ENCODE measurements at places on chromosomes 5 and 9.

- no peak for DNase-seq
These were observed 100.4 kb downstream of the LURAP1L start for GRCh38 chr9:12875191-12875590.

GRCh38 chr9:133496861-133497842 is 18.3 kb upstream of the SLC2A6 start:
- no peak for DNase-seq

DNA sequence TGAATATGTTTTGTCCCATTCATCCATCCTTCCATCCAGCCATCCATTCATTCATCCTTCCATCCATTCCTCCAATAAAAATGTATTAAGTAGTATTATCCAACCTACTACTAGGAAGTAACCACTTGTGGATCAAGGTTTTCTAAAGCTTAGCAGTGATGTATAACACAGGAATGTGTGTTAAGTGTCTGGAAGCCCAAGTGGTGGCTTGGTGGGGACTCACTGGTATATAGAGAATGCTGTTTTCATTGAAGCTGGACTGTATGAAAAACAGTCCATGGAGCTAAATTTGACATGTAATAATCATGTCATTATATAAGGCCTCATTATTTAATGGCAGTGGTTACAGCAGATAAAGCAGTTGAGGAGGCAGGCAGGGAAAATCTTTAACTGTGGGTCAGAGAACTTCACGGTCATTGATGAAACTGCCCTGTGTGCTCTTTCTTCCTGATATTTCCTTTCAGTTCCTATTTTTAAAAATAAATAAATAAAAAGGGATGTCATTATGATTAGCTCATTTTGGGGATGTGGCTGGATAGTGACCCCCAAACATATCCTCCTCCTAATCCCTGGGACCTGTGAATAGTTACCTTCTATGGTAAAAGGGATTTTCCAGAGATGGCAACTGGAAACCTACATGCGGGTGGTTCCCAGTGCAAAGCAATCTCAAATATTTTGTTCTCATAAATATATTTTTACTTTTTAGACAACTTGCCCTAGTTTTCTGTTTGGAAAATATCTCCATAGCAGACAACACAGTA is 82.3 kb downstream of the DAPK1 start:
- DNase-seq, result no peak

DNA sequence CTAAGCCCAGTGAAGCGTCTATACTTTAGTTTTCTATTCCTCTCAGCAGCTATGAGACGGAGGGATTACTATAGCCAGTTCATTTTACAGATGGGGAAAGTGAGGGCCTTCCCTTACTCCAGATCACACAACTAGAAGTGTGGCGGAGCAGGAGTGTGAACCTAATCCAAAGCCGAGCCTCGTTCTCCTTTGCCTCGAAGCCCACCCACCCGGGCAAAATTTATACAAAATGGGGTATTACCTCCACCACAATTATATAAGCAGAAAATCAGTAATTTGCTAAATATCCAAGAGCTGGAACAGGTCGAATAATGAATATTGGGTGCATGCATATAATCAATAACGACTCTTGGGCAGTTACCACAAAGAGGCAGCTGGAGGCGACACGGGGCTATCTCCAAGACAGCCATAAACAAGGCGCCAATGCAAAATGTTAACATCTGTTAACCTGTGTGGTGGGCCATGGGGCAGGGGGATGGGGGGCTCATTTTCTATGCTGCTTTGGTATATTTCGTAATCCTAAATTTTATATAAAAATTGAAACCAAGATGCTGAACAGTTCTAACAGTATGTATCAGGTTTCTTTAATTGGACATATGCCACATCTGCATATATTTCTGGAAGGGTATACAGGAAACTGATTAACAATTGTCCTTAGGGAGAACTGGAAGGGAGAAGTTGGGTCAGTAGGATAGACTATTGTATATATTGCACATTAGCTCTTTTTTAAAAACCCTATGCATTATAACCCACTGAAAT is 1.2 kb upstream of the RNF44 start:
- DNase-seq, result no peak

- DNase-seq, result no peak
These were observed 47.9 kb upstream of the ST8SIA4 start for GRCh38 chr5:100950985-100951384.

GRCh38 chr9:87712801-87713277 is 13.1 kb upstream of the CTSL start:
- DNase-seq, result no peak

DNA sequence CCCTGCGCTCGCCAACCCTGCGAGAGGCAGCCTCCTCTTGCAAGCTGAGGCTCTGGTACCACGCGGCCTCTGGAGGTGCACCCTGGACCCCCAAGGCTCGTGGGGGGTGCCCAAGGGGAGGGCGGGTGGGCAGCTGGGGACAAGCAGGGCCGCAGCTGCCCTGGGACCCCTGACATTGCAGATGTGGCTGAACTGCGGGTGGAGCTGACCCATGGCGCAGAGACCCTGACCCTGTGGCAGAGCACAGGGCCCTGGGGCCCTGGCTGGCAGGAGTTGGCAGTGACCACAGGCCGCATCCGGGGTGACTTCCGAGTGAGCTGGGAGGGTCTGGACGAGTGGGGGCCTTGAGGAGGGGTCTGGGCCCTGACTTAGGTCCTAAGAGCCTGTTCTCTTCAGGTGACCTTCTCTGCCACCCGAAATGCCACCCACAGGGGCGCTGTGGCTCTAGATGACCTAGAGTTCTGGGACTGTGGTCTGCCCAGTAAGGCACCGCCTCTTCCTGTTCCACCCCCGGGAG is 1.5 kb downstream of the MAMDC4 start:
- no peak for DNase-seq

- DNase-seq, result no peak
These were observed 60.3 kb downstream of the GCNT1 start for GRCh38 chr9:76519075-76519835.

GRCh38 chr5:169445191-169445590 is 138.4 kb upstream of the SPDL1 start:
- DNase-seq, result no peak

GRCh38 chr5:78475370-78475769 is 115.0 kb downstream of the SCAMP1 start:
- DNase-seq, result no peak

DNA sequence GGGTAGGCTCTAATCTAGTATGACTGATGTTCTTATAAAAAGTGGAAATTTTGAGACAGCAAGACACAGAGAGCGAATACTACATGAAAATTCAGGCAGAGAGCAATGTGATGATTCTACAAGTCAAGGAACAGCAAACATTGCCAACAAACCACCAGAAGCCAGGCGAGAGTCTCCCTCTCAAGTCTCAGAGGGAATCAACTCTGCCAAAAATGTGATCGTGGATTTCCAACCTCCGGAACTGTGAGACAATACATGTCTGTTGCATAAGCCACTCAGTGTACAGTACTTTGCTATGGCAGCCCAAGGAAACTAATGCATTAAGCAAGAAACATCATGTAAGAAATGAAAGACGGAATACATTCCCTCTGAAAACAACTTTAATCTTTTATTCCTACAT is 52.1 kb upstream of the CCNG1 start:
- DNase-seq, result no peak

DNA sequence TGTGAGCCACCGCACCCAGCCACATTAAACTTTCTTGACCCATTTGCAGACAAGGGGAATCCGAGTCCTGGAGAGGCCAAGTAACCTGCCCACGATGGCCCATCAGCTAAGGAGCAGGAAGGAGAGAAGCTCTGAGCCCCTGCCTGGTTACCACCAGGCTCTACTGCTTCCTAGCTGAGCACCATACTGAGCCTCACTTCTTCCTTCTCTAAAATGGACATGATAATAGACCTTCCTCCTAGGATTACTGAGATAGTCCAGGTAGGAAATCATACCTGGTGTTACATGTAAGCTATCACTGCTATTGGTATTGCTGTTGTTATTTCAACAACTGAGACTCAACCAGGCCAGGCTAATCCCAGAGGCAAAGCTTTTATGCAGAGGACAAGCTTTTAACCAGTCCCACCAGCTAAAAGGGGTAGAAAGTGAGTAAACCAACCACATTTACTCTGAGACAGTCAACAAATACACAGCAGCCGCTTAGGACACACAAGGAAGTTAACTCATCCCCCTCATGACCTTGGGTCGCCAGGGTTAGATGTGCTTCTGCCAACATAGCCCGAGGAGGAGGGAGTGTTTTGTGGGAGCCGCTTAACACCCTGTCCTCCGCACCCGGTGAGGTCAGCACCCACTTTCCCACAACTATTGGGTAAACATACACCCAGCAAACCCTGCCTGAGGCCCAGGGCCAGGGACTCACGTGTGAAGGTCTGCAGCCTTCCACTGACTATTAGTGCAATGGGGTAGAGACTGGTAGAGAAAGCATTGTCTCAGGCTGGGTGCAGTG is 20.6 kb upstream of the PTGES start:
- DNase-seq, result no peak

GRCh38 chr5:115842952-115843351 is 1.2 kb downstream of the AP3S1 start:
- no peak for DNase-seq

DNA sequence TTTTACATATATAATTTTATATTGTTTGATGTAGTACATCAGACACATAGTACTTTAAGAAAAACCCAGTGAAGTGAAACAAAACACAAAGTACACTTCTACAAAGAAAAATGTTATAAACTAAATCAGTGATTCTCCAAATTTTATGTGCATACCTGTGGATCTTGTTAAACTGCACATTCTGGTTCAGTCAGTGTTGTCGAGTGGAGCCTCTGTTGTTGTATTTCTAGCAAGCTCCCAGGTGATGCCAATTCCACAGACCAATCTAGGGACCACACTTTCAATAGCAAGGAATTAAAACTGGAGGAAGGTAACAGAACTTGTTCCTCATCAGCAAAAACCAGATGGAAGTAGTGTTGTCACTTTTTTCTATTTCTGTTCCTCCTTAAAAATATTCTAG is 183.8 kb upstream of the CD180 start:
- no peak for DNase-seq

Measured in AG09319 (cell line).